ENCODE measurements at places on chromosomes 7 and 10.

- DNase-seq: no peak
Measured at GRCh38 chr10:112986544-112987190, 36.6 kb downstream of the TCF7L2 start.

DNA sequence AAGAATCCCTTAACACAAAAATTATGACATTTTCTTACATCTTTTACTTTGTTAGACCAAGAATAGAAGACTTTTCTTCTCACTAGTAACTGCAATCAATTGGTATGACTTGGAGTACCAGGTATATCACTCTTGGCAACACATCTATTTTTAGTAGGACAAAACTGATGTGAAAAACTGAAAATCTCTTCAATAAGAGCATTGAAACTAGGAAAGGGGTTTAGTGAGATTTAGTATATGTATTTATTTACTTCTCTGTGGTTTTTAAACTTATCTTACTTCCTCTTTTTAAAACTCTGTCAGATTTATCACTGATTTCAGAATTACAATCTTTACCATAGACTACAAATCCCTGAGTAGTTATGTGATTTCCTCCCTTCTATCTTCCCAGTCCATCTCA, 366.2 kb downstream of the PCDH15 start:
- DNase-seq: no peak

DNA sequence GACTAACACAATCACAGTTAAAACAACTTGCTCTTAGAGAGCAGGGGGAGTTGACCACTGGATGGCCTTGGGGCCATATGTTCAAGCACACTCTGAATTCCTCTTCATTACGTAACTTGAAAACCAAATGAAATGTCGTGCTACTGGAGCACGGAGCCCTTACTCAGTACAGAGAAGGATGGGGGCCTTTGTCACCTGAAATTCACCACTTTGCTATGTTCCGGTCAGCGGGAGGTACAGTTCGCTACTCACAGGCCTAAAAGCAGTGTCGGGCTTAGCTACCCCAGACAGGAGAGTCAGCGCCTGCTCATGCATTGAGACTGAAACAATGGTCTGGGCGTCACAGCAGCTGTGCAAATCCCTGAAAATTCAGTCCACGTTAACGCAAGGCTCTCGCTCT, 39.6 kb downstream of the GLI3 start:
- DNase-seq: no peak

GRCh38 chr7:23135755-23136154, 30.2 kb downstream of the KLHL7 start:
- DNase-seq: no peak

DNA sequence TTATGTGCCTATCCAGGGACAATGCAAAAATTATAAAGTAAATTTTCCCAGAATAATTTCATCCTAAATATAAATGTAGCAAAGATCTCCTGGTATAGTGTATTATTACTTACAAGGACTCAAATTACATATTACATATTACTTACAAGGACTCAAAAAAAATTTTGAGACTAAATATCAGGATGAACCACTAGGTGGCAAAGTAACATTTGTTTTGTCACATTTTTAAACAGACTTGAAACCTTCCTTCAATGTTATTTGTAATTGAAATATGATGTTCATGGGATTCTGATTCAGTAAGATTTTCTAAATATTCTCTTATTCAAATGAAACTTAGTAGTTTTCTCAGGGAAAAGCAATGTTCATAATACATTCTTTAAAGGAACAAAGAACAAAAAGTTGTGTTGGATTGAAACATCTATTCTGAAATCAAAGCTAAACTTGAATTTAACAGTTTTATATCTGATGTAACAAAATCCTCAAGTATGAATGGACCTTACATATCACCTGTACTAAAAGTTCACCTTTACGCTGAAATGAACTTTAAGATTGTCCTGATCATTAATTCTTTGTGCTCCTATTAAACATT, 74.3 kb upstream of the GNAI1 start:
- peak; percentile 79 for DNase-seq

DNA sequence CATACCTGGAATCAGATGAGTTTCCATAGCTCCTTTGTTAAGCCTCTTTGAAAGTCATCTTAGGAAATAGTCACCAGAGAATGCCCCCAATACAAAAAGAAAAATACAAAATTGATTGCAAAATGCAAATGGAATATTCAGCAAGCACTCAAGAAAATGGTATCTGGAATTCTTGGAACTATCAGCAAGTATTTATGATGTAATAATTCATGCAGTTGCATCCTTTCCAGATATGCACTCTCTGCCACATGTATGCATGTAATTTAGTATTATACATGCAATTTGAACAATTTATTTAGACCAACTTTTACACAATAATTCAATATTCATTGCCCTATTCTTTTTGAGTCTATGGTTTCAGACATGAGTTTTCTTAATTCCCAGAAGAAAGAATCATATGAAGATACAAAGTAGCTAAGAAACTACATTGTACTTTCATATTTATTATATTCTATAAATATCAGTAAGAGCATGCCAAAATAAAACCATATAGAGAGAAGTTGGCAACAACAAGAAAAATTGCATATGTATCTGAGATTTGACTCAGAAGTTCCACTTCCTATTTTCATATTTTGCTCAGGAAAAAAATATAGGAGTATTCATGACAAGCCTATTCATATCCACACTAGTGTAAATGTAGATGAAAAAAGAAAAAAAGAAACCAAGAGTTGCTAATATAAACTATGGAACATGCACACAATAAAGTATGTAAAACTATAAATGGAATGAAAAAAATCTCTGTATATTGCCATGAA, 338.5 kb downstream of the SEMA3D start:
- DNase-seq: no peak

DNA sequence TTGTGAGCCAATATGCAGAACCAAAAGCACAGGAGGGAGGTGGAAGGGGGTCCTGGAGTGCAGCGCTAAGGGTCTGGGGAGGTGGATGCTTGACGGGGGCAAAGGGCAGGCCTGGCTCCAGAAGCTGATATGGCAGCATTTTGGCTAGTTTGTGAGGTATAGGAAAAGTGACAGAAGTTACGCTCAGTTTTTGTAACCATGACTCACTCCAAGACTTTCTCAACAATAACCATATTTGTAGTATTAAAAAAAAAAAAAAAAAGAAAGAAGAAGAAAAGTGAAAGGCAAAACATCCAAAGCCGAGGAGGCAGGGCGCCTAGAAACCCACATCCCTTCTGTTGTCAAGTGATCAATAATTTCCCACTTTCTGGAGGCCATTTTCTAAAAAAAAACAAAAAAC, 92.3 kb downstream of the RNF216 start:
- DNase-seq: no peak

- DNase-seq: no peak
Measured at GRCh38 chr10:28400681-28401080, 97.8 kb upstream of the MPP7 start.

DNA sequence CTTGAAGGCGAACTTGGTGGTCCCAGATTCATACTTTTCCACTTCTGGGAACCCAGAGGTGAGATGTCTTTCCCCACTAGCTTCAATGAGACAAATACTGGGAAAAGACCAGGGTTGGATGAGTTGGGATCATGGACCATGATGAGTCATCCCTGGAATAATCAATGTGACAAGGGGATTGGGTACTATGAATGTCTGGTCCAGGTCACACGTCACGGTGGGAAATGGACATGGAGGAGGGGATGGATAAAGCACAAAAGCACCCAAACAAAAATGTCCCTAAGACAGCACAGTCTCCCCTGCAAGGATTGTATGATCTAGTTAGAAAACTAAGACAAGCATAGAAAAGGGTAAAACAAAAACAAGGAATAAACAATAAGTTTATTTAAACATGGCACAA, 12.4 kb upstream of the SORBS1 start:
- no peak for DNase-seq

- DNase-seq: no peak
Measured at GRCh38 chr10:86646532-86646931, 7.8 kb upstream of the OPN4 start.

- no peak for DNase-seq
Measured at GRCh38 chr10:88017781-88018180, 154.4 kb downstream of the PTEN start.

DNA sequence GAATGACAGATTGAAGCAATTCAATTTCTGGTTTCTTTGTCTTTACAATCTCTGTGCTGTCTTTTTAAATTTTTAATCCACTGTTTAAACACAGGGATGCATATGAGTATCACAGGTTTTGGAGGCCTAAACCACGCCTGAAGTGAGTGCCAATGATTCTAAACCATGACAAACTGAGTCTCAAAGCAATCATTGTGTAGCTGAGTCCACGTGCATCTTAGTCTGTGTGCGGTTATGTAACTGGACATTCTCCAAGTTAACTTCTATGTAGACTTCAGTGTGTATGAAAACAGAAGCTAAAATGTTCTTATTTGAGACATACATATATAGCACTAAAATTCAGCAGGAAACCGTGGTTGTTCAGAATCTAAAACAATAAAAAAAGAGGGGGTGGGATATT, 79.3 kb upstream of the ST8SIA6 start:
- no peak for DNase-seq

- DNase-seq: peak; percentile 47
Measured at GRCh38 chr7:43439631-43440401, 143.1 kb upstream of the STK17A start.

- no peak for DNase-seq
Measured at GRCh38 chr7:47393406-47393805, 188.5 kb downstream of the TNS3 start.

- DNase-seq: peak; percentile 100
Measured at GRCh38 chr7:26789481-26790184, 74.8 kb downstream of the SKAP2 start.

DNA sequence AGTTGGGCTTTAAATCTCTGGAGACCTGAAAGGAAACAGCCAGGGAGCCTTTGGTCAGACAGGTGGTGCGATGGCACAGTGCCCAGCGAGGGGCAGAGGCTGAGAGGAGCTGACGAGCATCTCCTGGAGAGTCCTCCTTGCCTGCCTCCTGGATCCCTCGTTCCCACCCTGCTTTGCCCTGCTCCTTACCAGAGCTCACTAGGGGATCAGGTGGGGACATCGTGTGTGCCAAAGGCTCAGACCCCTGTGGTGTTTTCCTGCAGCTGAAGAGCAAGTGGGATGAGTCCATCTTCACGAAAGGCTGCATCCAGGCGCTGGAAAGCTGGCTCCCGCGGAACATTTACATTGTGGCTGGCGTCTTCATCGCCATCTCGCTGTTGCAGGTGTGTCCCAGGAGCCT, 21.8 kb upstream of the SH2D4B start:
- DNase-seq: no peak

- no peak for DNase-seq
Measured at GRCh38 chr7:128781851-128782250, 6.3 kb upstream of the OPN1SW start.

- DNase-seq: peak; percentile 12
Measured at GRCh38 chr7:77349141-77349540, 67.0 kb downstream of the GSAP start.

DNA sequence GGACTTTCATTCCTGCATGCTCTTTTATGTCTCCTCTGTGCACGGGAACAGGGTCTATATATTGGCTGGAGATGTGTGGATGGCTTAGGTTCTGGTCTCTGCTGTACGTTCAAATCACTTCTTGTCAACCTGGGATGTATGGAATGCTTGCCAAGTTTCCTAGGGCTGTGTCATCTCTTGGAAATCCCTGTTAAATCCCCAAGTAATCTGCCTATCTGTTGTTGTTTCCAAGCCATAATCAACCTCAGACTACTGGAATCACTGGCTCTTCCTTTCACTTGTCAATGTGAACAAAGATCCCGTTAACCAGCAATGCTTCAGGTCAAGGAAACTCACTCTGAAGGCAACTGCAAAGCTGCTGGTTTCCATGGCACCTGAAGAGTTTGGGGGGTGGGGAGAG, 93.3 kb upstream of the FAM171A1 start:
- no peak for DNase-seq

DNA sequence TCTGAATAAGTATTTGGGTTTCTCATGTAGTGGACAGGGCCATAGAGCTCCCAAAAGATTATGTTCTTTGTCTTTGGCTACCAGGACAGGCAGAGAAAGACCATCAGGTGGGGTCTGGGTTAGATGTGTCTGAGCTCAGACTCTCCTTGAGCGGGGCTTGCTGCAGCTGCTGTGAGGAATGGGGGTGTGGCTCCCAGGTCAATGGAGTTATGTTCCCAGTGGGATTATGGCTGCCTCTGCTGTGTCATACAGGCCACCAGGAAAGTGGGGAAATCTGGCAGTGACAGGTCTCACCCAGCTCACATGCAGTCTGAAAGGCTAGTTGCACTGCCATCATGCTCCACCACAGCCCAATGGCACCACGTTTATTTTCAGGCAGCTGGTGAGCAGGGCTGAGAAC, 97.0 kb upstream of the FERD3L start:
- no peak for DNase-seq

DNA sequence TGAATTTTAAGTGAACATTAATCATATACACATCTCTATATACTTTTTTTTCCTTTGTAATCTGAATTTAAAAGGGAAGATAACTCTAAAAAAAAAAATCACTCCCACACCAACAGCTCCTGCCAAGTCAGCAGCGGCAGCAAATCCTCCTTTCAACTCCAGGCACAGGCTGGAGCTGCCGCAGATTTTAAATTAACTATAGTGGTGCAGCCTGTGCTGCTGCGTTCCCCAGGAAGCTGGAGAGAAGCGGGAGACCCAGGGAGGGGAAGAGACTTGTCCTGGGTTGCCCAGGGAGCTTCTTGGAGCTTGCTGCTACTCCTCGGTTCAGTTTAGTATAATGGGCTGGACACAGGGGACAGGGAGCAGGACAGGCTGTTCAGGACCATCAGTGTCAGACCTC, 32.6 kb upstream of the HSPB1 start:
- DNase-seq: no peak

DNA sequence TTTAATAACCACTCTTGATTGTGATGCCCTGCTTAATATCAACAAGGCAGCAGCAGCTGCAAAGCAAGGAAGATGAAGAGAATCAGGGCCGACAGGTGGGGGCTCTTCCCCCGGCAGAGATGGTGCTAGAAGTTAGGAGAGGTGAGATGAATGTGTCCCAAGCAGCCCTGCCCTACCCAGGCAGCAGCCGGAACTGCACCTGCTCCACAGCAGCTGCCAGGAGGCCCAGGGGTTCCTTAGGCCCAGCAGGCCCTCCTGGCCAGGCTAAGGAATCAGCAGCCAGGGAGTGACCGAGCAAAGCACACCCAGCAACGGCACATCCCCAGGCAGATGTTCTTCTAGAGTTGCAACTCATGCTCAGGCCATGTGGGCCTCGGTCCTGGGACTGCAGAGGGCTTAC, 17.9 kb downstream of the AFAP1L2 start:
- DNase-seq: no peak

GRCh38 chr7:36128448-36129047, 24.5 kb upstream of the EEPD1 start:
- DNase-seq: peak; percentile 93

Data from NCI-H69 (cell line).